ENCODE measurements at places on chromosomes 4 and X.

DNA sequence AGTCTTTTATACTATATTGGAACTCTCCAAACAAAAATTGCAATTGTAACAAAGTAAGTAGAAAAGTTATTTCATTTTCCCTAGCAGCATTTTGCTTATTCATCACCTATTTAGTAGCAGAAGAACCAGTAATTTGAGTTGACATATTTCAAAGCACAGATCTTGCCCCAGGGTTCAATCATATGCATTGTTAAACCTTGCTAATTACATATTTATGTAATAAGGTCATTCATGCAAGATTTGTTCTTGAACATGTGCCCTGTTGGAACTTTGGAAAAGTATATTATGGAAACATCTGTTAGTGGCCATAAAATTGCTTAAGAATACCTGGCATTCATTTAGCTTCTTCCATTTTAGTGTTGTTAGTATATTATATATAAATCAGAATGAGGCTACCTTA is 191.7 kb downstream of the TLL1 start:
- no peak for DNase-seq

DNA sequence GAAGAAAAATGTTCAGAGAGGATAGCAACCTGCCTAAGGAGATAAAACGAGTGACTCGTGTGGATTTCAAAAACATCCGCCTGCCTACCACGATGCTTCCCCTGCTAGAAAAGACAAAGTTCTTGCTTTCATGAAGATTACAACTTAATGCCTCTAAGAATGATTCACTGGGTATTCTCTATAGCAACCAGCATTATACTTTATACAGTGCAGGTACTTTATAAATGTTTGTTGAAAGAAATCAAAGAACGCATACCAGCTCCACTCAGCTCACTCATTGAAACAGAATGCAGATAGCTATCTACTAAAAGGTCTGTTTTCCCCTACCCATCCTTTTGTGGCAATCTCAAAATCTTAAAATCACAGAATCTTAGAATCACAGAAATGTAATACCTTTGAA is 33.7 kb downstream of the GASK1B start:
- DNase-seq, result no peak

DNA sequence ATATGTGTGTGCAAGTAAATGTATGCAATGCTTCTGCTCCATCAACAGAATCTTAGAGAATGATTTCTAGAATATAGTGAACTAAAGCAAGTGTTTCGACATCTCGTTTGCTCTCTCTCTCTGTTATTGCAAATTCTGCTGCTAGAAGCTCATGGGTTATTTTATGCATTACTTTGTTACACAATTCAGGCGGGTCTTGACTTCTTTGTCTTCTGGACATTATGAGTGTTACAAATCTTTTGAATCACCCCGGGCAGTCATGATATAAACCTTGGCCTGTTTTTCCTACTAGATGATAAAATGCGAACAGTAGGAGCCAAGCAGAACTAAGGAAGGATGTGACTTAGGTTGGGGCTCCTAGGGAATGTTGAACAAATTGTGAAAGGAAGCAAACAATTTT is 166.4 kb upstream of the SFRP2 start:
- no peak for DNase-seq

DNA sequence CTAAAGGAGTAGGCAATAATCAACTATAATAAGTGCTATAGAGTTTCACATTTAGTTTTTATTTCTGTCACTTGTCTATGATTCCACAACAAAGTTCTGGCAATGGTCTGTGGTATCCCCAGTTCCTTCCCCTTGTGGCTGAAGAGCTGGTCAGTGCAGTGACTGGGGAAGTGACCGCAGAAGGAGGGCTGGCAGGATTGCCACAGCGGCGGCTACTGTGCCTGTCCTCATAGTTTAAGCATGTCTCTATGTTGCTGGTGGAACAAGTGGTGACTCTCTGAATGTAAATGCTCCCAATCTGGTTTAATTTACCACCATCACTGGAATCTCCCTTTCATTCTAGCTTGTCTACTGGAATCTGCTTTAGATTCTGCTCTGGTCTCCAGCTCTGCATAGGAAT is 170.6 kb upstream of the GK2 start:
- DNase-seq, result no peak

DNA sequence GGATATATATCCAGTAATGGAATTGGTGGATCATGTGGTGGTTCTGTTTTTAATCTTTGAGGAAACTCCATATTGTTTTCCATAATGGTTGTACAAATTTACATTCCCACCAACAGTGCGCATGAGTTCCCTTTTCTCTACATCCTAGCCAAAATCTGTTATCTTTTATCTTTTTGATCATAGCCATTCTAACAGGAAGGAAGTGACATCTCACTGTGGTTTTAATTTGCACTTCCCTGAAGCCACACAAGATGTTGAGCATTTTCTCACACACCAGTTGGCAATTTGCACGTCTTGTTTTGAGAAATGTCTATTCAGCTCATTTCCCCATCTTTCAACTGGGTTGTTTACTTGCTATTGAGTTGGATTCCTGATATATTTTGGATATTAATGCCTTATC is 194.9 kb downstream of the CBLL2 start:
- DNase-seq, result no peak

All from stimulated activated CD8-positive, alpha-beta memory T cell treated with anti-CD3 and anti-CD28 coated beads, Interleukin-2, amount 100 ng/mL, for 1 hour (primary cell).